ENCODE measurements at places on chromosomes 12 and 14.
A peak's percentile ranks its signal among the peaks of the same experiment; 100 is the strongest.

GRCh38 chr14:51621654-51622053 is 30.1 kb upstream of the FRMD6 start:
- DNase-seq = no peak

DNA sequence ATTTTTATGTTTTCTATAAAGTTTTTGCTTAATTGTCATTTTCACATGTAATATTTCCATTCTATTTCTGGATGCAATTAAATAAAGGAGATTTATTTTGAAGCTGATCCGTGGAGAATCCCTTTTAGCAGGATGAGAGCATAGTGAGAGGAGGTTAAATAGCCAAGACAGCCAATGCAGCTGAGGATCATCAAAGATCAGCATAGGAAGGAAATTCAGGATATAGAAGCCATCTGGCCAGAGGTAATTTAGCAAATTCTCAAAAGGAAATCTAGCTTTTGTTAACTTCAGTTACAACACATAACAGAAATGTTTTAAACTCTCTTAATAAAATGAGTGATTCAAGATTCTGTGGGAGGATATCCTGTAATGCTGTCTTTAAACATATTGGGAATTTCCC is 122.8 kb upstream of the PDE3A start:
- DNase-seq = no peak

DNA sequence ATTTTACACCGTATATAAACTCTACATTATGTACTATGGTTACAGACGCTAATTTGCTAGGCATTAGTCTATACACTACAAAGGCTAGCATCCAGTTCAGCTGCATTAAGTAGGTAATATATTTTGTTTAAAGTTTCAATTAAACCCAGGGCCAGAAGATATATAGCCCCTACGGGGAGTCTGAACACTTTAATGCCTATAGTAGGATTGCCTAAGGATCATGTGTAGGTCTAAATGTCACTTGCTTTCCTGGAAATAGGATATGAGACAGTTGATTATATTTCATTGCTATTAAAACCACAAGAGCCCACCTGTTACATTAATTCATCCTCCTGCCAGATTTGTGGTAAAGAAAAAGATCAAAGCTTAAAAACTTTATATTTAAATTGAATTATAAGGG is 286.9 kb downstream of the TMTC2 start:
- DNase-seq = no peak

GRCh38 chr12:13177373-13177772 is 19.2 kb upstream of the EMP1 start:
- DNase-seq = no peak

DNA sequence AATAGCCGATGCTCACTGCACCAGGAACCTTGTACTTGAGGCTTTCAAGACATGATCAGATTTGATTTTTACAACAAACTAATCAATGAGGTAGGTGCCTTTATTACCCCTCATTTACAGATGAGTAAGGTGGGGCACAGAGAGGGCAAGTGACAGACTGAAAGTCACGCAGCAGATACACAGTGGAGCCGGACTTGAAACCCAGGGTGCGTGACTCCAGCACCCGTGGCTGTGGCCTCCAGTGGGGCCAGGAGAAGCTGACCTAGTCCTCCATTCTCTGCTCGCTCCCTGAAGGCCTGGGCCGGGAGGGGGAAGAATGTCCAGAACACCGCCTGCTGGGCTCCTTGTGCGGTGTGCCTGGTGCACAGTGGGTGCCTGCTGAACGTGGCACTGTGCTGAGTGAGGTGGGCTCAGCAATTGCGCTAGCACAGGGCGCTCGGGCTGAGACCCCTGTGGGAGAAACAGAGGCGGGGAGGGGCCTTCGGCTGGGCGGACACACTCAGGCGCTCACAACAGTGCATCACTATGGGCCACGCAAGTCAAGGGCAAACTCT is 125.2 kb downstream of the CALM1 start:
- no peak for DNase-seq

GRCh38 chr14:68714991-68715924 is 77.6 kb downstream of the ZFP36L1 start:
- peak; percentile 41 for DNase-seq

DNA sequence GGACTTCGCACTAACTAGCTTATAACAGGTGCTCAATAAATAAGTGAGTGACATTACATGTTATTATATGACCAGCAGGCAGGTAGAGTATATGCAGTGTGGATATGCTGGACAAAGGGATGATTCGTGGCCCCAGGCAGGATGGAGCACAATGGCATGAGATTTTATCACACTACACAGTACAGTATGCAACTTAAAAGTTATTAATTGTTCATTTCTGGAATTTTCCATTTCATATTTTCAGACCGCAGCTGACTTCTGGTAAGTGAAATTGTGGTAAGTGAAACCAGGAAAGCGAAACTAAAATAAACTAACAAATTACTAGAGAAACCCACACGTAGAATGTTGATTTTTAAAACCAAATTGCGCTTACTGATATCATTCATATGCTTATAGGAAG is 3.3 kb downstream of the PARP11 start:
- DNase-seq = no peak

- DNase-seq = no peak
Observed at GRCh38 chr12:87253157-87253556, 776.0 kb downstream of the C12orf50 start.

GRCh38 chr12:99138393-99138792 is 493.3 kb downstream of the APAF1 start:
- DNase-seq = no peak

DNA sequence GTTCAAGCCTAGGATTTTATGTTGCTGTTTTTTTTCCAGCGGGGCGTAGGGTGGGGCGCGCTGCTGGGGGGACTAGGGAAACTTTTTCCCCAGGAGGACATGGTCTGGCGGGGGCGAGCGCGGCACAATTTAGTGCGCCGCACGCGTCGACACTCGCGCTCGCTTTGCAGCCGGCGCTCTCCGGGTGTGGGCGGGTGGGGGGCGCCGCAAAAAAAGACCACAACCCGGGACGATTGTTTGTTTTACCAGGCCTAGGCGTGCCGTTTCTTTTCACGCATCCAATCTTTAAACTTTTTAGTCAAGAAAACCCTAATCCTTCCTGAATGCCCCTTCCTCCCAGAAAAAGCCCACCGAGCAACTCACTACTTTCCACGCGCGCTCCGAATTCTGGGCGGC is 865 bp upstream of the ZFP36L1 start:
- DNase-seq = no peak

- no peak for DNase-seq
Observed at GRCh38 chr12:68781728-68782127, 26.2 kb upstream of the MDM2 start.

- peak; percentile 88 for DNase-seq
Observed at GRCh38 chr14:77044783-77045237, 16.3 kb upstream of the IRF2BPL start.

DNA sequence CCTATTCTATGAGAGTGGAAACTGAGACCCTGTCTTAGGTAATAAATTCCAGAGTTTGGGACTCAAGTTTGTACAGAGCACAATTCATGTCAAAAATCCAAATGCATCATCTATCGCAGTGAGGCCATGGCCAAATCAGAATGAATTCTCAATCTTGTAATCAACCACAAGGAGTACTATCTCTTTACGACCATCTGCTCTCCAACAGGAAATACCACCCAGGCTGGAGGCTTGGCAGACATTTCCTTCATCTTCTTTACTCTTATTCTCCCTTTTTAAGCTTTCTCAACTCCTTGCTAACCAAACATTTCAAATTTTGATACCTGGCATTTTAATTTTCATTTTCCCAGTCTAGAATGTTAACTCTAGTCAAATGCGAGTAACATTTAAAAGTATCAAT is 32.7 kb upstream of the RNU6-7 start:
- DNase-seq = no peak

DNA sequence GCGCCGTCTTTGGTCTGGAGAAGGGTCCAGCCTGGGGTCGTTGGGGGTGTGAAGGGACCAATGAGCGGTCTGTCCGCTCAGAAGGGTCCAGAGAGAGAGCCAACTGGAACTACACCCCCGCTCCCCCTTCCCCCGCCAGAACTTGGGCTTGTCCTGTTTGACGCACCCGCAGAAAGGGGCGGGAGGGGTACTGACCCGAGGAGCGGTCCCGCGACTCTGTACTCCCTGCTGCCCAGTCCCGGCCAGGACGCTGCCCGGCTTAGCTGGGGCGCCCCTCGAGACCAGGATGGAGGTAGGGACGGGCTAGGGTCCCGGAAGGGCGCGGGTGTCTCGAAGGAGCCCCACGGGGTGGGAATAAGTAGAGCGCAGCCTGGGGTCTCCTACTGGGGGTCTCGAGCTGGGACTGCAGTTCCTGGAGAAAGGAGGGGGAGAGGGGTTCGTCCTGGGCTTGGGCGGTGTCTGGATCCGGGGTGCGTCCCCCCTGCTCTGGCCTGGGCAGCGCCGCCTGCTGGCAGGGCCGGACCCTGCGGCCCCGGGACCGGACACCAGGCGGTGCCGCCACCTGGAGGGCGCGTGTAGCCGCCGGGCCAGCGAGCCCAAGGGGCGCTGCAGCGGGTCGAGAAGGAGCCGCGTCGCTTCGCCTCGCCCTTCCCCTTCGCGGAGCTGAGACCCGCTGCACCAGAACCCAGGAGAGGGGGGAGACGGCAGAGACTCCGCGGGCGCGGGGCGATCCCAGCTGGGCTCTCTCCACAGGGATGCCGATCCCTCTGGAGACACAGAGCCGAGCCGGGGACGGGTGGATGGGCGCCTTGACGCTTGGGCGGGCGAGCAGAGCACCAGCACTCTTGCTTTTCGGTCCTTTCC is 3.8 kb upstream of the CACNB3 start:
- DNase-seq = peak; percentile 82

- no peak for DNase-seq
Observed at GRCh38 chr12:53478865-53479264, 20.4 kb downstream of the MAP3K12 start.

- DNase-seq = no peak
Observed at GRCh38 chr14:102418853-102419240, 56.1 kb downstream of the TECPR2 start.

- peak; percentile 22 for DNase-seq
Observed at GRCh38 chr12:131830914-131831571, 2.9 kb downstream of the MMP17 start.

- no peak for DNase-seq
Observed at GRCh38 chr12:78002878-78003277, 172.2 kb downstream of the NAV3 start.

- no peak for DNase-seq
Observed at GRCh38 chr14:61187196-61187905, 93.8 kb downstream of the TMEM30B start.

- DNase-seq = no peak
Observed at GRCh38 chr14:91866061-91866460, 1.3 kb downstream of the TC2N start.

DNA sequence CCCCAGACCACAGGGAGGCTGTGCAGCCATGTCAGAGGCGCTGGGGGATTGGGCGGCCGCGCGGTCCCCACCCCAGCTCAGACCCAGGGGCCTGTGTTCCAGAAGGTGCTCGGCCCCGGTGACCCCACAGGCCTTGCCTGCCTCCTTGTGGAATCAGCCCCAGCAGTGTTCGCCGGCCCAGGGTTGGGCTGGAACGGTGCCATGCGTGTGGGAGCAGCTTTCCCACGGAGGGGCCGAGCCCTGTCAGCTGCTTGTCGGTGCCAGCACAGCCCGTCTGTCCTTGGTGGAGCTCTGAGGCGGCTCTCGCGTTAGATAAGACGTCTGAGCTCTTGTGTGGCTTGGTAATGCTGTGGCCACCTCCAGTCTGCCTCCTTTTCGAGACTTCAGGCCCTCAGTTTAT is 8.5 kb downstream of the ZFYVE21 start:
- no peak for DNase-seq

DNA sequence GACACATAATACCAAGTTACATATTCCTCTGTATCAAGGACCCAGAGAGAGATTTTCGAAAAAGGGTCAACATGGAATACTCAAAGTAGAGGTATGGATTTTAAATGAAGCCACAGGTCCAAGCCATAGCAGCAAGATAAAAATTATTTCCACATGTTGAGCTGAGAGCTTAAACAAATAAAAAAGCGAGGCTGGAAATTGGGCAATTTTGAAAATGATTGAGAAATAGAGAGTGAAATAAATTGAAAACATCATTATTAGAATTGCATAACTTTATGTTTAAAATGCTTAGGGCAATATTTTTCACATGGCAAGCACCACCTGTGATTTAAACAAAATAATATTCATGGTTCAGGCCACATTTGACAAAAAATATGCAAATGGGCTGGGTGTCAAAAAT is 1251.0 kb upstream of the USP15 start:
- no peak for DNase-seq

- no peak for DNase-seq
Observed at GRCh38 chr14:65846196-65846868, 433.8 kb downstream of the FUT8 start.

DNA sequence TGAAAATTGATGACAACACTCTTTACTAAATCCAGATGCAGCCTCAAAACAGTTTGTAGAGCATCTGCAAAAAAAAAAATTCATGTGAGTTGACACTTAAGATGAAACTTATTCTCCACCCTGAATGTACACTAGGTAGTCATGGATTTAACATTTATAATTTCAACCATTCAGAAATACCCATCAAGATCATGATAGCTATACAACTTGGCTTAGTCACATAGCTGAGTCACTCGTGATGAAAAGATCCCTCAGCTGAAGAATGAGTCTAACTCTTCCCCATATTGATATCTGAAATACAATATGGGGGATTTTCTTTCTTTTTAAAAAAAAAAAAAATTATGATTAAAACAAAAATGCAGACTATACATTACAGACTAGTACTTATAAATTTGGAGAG is 104.8 kb upstream of the PLEKHG7 start:
- DNase-seq = peak; percentile 80

DNA sequence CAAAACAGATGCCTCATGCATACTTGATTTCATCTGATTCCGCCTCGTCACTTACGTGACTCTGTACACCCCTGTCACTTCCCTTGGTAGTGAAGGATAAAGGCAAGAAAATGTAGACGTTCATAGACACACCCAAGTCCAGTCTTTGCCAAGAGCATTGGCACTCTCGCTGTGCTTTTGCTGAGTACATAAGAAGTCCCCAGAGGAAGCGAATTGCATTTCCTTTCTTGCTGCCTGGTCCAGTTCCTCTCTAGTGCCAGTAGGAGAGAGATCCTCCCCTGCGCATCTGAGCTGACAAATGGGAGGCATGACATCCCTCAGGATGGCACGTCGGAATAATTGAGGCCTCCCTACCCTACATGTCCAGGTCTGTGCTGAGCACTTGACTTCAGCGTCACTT is 21.3 kb upstream of the RIN3 start:
- no peak for DNase-seq

DNA sequence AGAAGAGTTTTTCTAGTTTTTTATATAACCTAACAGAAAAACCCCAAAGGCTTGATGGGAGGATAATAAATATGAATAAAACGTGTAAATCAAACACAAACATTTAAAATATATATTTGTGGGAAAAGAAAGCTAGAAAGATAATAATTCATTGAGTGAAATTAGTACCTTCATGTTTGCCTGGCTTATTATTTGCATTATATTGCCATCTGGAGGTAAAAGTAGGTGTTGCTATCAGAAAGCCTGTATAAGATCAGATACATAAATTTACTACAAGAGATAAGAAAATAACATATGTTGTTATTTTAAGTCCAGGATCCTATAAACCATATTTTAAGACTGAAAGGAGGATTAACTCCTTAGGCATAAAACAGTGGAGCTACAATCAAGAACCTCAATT is 77.7 kb downstream of the NTS start:
- DNase-seq = peak; percentile 43

- DNase-seq = no peak
Observed at GRCh38 chr14:59704054-59704645, 127.5 kb upstream of the CCDC175 start.

Data from HCEC 1CT (cell line).